ENCODE measurements at places on chromosomes 3 and 15. TPM values are rescaled to one million over a fixed set of nuclear protein-coding genes. Genes with fewer than 3 reads are reported as not detected.

Gene EHHADH
- total RNA-seq: 3.6 TPM

Gene IGSF10
- 5.2 TPM for total RNA-seq

Gene FSTL1
- 327 TPM for total RNA-seq

Gene SIDT1
- 0.15 TPM for total RNA-seq

Gene OXSM
- 17.2 TPM for total RNA-seq

Gene ADGRG7
- not detected for total RNA-seq

Gene CCDC54
- not detected for total RNA-seq

Gene GCNT3
- total RNA-seq: not detected
